CD8-positive, alpha-beta memory T cell (primary cell): ENCODE measurements at places on chromosomes 16 and 17. TPM values are rescaled to one million over a fixed set of nuclear protein-coding genes. Genes with fewer than 3 reads are reported as not detected.

DNA sequence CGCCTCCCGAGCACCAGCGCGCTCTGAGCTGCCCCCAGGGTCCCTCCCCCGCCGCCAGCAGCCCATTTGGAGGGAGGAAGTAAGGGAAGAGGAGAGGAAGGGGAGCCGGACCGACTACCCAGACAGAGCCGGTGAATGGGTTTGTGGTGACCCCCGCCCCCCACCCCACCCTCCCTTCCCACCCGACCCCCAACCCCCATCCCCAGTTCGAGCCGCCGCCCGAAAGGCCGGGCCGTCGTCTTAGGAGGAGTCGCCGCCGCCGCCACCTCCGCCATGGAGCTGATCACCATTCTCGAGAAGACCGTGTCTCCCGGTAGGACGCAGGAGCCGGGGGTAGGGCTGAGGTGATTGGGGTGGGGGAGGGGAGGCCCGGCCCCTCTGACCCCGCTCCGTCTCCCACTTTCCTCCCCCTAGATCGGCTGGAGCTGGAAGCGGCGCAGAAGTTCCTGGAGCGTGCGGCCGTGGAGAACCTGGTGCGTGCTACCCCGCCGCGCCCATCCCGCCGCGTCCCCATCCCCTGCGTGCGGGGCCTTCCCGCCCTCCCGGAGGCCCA lies 329 bp downstream of the KPNB1 start:
- DNase-seq, result peak; percentile 33

DNA sequence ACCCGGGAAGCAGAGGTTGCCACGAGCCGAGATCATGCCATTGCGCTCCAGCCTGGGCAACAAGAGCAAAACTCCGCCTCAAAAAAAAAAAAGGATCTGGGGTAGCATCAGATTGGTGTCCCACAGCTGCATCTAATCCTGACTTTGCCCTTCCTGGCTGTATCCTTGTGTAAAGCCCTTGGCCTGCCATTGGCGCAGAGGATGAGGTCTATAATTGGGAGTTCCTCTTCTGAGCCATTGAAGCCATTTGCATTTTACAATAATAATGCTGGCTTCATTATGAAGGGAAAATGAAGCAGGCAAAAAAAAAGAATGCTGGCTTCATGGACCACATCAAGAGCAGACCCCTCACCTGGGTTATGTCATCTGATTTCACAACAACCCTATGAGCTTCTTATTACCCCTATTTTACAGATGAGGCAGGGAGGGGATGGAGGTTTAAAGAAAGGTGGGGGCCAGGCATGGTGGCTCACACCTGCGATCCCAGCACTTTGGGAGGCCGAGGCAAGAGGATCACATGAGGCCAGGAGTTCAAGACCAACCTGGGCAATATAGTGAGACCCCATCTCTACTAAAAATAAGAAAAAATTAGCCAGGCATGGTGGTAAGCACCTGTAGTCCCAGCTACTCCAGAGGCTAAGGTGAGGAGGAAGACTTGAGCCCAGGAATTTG lies 1.2 kb upstream of the LITAFD start:
- DNase-seq, result no peak

GRCh38 chr16:28983644-28984043 lies 1.2 kb upstream of the LAT start:
- DNase-seq, result no peak

GRCh38 chr17:69223809-69224208 lies 4.8 kb downstream of the ABCA10 start:
- no peak for DNase-seq

DNA sequence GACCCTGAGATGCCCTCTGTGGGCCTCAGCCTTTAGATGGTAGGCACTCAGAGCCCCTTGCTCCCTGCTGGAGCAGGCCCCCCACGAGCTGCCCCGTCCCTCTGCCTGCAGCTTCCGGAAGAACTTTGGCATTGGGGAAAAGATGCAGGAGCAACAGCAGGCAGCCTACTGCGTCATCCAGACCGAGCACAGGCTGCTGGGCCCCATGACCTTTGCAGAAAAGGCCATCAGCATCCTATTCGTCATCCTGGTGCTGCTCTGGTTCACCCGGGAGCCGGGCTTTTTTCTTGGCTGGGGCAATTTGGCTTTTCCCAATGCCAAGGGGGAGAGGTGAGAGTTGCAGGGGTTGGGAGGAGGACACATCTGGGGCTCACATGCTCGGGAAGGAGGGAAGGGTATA lies 12.7 kb upstream of the FOXN1 start:
- no peak for DNase-seq

GRCh38 chr16:84992717-84993075 lies 18.6 kb downstream of the ZDHHC7 start:
- DNase-seq, result no peak

- no peak for DNase-seq
Observed at GRCh38 chr16:58727028-58727781, 6.9 kb downstream of the GOT2 start.

DNA sequence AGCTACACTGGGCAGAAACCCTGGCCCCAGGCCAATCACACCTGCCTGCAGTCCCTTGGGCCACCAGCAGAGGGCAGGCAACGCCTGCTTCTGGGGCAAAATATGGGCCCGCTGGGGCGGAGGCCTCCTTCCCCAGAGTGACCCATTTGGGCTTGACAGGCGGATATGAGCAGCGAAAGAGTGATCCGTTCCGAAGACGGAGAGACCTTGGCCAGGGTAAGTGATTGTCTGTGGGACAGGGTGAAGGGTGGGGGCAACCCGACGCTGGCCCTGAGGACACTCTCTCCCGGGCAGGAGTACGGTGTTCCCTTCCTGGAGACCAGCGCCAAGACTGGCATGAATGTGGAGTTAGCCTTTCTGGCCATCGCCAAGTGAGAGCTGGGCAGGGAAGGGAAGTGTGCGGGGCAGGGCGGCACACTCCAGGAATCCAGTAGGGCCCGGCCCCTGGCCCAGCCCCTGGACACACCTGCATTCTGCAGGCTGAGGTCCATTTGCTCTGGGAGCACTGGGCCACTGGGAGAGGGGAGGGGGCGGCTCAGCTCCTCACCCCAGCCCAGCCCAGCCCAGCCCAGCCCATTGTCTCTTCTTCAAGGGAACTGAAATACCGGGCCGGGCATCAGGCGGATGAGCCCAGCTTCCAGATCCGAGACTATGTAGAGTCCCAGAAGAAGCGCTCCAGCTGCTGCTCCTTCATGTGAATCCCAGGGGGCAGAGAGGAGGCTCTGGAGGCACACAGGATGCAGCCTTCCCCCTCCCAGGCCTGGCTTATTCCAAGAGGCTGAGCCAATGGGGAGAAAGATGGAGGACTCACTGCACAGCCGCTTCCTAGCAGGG lies 3.5 kb upstream of the NHERF1 start:
- DNase-seq, result peak; percentile 74

DNA sequence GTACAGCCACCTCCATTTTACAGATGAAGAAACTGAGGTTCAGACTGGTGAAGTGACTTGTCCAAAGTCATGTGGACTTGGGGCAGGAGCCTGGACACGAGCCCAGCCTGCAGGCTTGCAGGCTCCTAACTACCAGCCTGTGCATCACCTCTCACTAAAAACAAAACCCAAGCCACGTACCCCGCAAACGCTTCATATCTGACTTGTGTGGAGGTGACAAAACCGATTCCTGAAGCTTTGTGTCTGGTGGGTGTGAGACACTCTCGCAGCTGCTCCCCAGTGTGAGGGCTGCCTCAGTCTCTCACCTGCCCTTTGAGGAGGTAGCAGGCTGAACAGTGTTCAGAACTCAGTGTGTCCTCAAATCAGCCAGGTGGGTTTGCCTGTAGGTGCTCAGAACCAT lies 8.4 kb downstream of the HNF1B start:
- no peak for DNase-seq

- no peak for DNase-seq
Observed at GRCh38 chr16:49439676-49440075, 66.1 kb downstream of the C16orf78 start.

DNA sequence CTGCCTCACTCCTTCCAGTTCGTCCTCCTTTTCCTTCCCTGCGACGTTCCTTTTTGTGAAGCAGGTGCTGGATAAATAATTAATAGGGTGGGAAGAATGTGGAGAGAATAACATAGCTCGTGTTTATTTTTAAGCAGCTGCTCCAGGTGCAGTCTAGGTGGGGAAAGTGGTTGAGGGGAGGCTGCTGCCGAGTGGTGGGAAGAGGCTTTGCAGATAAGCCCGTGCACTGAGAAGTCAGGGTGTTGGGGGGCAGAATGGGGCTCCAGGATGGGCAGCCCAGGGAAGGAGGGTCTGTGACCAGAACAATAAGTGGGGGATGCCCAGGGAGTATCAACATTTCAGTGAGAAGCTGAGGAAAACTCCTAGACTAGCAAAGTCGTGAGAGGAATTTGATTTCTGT lies 300.5 kb downstream of the CPPED1 start:
- no peak for DNase-seq

DNA sequence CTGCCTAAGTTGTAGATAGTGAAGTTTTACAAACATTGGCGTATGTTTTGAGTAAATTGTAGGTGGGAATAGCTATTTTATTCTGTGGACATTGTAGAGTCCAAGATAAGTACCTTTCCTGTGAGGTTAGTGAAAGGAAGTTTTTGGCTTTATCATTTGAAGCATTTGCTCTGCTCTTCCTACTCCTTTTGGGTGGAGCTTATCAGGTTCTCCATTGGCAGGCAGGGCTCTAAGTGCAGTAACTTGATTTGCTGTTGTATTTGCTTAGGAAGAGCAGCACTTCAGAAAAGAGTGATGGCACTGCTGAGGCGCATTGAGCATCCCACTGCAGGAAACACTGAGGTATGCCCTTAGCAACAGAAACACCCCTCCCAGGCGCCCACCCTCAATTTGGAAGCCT lies 70.1 kb downstream of the OMG start:
- no peak for DNase-seq

DNA sequence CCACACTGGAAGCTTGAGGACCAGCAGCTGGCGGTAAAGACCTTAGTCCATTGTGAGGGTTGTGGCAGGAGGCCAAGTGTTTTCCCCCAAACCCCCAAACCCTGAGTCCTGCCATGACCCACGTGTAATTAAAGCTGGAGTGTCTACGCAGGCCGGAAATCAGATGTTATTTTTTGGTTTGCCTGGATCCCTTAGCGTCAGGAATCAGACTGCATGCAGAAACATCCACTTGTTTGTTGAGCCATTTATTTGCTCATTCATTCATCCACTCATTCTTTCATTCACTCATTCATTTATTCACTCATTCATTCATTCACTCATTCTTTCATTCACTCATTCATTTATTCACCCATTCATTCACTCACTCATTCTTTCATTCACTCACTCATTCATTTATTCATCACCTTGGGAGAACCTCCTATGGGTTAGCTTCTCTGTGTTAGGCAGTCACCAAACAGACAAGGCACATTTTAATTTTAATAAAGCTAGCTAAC lies 313.1 kb downstream of the MAF start:
- no peak for DNase-seq

DNA sequence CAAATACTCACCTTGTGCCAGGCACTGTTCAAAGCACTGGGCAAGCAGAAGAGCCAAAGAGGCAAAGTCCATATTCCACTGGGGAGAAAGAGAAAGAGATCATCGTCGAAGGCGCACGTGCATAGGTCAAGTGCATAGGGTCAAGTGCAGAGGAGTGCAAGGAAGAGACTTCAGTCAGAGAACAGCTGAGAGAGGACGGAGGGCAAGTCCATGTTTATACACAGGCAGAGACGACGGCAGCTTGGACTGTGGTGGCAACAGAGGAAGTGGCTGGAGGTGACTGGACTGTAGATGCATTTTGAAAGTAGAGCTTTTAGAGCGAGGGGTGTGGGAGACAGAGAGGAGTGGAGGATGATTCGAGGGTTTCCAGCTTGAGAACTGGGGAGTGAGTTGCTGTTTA lies 74.7 kb upstream of the SDK2 start:
- no peak for DNase-seq

DNA sequence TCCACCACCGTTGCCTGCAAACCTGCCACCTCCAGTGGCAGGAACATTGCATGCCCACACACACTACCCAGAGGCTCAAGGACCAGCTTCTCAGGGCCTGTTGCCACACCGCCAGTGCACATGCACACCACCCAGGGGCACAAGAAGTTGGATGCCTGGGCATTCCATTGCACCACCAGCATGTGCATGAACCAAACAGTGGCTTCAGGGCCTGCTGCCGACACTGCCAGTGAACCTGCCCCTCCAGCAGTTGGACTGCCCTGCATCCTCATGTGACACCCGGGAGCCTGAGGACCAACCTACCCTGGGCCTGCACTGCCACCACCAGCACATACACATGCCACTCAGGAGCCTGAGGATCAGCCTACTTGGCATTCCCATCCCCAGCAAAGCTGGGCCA lies 303.7 kb downstream of the KCNJ2 start:
- no peak for DNase-seq

DNA sequence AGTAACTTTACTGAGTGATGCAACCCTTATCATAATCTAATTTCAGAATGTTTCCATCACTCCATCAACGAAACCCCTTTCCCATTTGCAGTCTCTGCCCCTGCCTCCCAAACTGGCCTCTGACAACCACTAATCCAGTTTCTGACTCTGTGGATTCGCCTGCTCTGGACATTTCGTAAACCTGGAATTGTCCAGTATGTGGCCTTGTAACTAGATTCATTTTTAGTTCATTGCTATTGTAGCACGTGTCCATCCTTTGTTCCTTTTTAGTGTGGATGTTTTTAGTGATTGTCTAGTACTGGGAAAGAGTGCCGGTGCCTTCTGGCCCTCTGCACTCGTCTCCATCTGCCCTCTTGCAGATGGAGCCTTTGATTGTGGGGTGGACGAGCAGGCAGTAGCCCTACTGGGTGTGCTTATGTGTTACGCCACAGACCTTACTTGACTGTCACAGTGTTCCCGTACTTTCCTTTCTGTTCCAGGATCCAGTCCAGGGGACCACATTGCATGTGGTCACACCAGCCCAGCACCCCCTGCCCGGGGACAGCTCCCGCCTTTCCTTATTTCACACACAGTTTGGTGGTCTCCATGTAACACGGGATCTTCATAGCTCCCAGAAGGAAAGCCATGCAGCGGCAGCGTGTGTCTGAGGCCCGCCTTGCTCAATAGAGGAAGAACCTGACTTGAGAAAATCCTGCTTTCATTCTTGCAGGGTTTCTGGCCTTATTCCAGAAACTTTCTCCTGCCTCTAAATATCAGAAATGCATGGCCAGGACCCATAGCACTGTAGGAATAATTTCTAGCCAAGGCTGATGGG lies 8.8 kb downstream of the KIAA0513 start:
- DNase-seq, result no peak

GRCh38 chr16:24773771-24774427 lies 44.4 kb downstream of the TNRC6A start:
- DNase-seq, result no peak

GRCh38 chr16:2779978-2780898 lies 3.2 kb upstream of the ELOB start:
- no peak for DNase-seq

Gene MTHFSD
- 21.9 TPM for total RNA-seq

Gene FOXJ1
- 0.94 TPM for total RNA-seq

Gene PRSS36
- total RNA-seq, result 0.44 TPM

Gene RND2
- 0.04 TPM for total RNA-seq

Gene CCL8
- total RNA-seq, result not detected

Gene RMI2
- 37.0 TPM for total RNA-seq

Gene ELMO3
- 5.0 TPM for total RNA-seq

Gene CCL23
- total RNA-seq, result not detected

Gene LRRC37B
- total RNA-seq, result 16.2 TPM
